ENCODE measurements at places on chromosomes 2 and 18. TPM values are rescaled to one million over a fixed set of nuclear protein-coding genes. Genes with fewer than 3 reads are reported as not detected.

Gene RNU2-63P
- total RNA-seq: 251 TPM

Gene TMEM17
- total RNA-seq: 1.9 TPM

Gene BMP10
- total RNA-seq: not detected

Gene SERPINB10
- total RNA-seq: not detected

Gene FSIP2
- under 0.01 TPM for total RNA-seq

Gene SLC23A3
- 0.63 TPM for total RNA-seq

Gene SERPINB11
- not detected for total RNA-seq

Gene GPR155
- total RNA-seq: 1.7 TPM

Gene NPAS2
- total RNA-seq: 2.7 TPM

All from bronchial smooth muscle cell (primary cell).